Activated CD4-positive, alpha-beta T cell treated with anti-CD3 and anti-CD28 coated beads, Interleukin-2, amount 10 ng/mL, durations not matched to agents 7 days and 5 days (primary cell): ENCODE measurements at places on chromosomes 2 and 18. TPM values are rescaled to one million over a fixed set of nuclear protein-coding genes. Genes with fewer than 3 reads are reported as not detected.

The CCBE1 gene
- total RNA-seq: not detected

The HAUS1 gene
- 58.5 TPM for total RNA-seq

The KCNS3 gene
- total RNA-seq: not detected

The RABL2A gene
- total RNA-seq: 17.9 TPM

The GCA gene
- 11.8 TPM for total RNA-seq

The C2orf80 gene
- not detected for total RNA-seq

The IL36RN gene
- total RNA-seq: not detected
